NCI-H1048 (cell line): ENCODE measurements at places on chromosomes 5 and 9.

- DNase-seq: no peak
Observed at GRCh38 chr5:80408484-80409366, 861 bp downstream of the ZFYVE16 start.

GRCh38 chr5:58276431-58276830 lies 183.5 kb downstream of the PLK2 start:
- no peak for DNase-seq

- DNase-seq: no peak
Observed at GRCh38 chr9:112020680-112021596, 124.3 kb downstream of the UGCG start.

DNA sequence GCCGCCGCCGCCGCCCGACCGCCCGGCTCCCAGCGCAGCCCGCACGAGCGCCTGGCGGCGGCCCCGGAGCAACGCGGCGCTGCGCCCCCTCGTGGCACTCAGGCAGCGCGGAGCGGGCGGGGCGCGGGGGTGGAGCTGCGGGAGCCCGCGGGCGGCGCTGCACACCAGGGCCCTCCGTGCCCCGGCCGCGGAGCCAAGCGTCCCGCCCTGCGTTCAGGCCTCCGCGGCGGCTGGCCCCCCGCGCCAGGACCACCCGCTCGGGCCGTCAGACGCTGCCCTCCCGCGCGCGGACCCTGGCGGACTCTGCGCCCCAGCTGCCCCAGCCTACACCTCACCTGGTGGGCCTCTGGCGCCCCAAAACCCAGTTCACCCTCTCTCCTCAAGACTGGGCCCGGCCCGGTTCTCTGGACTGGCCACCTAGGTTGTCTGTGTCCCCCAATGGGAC lies at the start of gene RASGEF1C:
Gene RASGEF1C (minus strand): TSS at position 75 of the 445 bp plus-strand sequence. CDS start 71,159 bp downstream, outside the sequence.
- DNase-seq: peak; percentile 60

- no peak for DNase-seq
Observed at GRCh38 chr9:89022001-89022759, 30.9 kb downstream of the S1PR3 start.

DNA sequence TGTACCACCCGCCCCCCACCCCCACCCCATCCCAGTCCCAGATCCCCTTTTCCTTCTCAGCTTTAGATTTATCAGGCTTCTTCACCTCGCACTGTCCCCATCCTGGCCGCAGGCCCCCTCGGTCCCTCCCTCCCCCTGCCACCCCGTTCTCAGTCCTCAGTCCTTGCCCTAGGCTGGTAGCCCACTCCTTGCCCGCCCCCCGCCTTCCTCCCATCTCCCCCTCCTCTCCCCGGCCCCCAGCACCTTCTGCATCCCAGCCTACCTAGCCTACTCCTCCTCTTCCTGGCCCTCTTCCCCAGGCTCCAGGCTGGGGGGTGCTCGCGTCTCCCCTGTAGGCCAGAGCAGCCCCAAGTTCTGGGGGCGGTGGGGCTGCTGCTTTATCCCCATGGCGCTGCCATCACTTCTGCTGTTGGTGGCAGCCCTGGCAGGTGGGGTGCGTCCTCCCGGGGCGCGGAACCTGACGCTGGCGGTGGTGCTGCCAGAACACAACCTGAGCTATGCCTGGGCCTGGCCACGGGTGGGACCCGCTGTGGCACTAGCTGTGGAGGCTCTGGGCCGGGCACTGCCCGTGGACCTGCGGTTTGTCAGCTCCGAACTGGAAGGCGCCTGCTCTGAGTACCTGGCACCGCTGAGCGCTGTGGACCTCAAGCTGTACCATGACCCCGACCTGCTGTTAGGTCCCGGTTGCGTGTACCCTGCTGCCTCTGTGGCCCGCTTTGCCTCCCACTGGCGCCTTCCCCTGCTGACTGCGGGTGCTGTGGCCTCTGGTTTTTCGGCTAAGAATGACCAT lies 828 bp downstream of the NPR2 start:
- no peak for DNase-seq

DNA sequence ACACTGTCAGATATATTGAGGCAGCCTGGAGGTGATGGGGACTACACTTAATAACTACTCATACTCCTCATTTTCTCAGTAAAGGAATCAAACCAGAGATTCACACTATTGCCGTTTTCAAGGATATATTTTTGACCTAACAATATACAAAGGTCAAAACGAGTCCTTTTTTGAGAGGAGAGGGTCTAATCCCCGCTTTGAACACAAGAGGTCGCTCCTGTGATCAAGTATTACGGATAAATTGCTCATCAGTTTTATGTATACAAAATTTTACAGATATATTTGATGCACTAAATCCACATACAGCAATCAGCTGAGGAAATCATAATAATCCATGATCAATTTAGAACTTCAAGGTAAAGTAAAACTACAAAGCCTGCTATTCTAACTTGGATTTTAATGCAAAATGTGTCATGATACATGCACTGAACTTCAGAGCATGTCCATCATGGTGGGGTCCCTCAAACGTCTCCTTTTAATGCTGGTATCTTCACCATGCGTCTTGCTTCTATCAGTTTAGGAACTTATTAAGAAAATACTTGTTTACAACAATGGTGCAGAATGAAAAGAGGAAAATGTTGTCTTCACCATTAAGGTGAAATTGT lies 2.5 kb upstream of the ISL1 start:
- no peak for DNase-seq

DNA sequence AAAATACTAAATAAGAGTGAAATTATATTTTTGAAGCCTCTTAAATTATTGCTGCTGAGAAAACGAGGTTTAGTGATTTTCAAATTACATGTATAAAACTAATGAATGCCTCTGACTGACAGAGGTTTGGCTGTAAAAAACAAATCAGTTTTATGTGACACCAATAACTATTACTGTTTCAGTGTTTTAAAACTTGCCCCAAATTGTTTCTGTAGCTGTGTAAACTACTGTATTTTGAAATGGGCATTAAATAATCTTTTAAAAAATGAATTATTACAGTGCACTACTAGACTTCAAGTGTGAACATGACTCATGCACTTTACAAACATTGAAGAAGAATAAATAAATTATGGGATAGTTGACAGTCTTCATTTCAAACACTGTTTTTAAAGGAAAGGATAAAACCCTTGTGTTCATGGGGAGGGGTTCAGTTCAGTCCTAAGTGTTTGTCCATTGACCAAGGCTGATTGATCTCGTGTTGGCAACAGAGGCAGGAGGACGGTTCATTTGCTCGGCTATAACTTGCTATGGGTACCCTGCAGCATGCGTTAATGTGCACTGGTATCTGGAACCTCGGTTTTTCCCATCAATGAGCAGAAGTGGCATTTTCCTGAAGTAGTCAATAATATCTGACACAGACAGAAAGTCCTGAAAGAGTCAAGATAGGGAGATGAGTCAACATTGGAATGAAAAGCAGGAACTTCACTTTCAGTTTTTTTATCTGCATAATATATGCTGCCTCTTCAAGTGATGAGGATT lies 15.6 kb downstream of the C5orf58 start:
- no peak for DNase-seq
